ENCODE measurements at places on chromosomes 12 and 14.

DNA sequence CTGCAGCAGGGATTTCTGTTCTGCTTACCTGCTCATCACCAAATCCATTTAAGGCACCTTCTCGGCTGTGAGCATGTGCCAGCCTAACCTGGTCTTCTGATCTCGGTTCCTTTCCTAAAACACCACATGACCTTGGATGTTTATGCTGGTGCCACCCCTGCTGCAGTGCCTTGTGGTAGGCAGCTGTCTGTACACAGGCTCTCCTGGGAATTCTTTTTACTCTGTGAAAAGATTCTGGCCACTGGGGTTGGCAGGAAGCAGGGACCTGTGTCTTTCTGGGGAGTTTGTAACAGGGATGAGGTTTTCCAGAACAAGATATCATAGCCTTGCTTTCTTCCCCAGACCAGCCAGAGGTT lies 10.4 kb upstream of the PLEKHG3 start:
- no peak for DNase-seq

GRCh38 chr12:115945491-115945885 lies 332.0 kb downstream of the MED13L start:
- DNase-seq, result no peak

DNA sequence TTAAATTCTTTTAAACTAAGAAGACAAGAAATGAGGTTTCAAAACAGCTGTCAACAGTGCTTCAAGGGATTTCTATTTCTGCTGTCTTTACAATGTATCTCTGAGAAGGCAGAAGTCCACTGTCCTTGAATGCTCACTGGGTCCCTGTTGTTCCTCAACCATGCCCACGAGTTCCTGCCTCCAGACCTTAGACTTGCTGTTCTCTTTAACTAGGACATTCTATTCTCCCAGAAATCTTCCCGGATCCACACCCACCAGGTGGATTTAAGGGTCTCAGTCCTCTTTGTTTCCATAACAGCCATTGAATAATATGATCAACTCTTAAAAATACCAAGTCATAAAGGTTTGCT lies 6.7 kb upstream of the SLC41A2 start:
- peak; percentile 64 for DNase-seq

DNA sequence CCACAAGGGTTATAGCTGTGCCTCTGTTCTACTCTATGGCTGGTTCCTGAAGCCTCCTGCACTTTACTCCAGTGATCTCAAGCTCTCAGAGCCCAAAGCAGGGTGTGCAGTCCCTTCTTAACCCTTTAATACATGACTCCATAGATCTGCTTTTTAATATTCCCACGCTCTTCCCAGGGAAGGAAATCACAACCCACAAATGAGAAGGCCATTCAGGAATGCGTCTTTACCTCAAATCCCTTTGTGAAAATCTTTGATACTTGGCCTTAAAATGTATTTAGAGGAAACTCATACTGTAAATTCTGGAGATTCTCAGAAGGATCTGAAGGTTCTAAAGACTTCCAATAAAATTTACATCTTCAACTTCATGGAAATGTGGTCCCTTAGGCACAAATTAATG lies 17.0 kb downstream of the NID2 start:
- DNase-seq, result no peak

- DNase-seq, result no peak
These were observed 44.9 kb upstream of the RMST start for GRCh38 chr12:97417568-97418218.

- DNase-seq, result no peak
These were observed 165.0 kb downstream of the OTOGL start for GRCh38 chr12:80264386-80264785.
